ENCODE measurements at places on chromosomes 12 and 14. TPM values are rescaled to one million over a fixed set of nuclear protein-coding genes. Genes with fewer than 3 reads are reported as not detected.

NAV3 gene
- 1.7 TPM for total RNA-seq

ACOT6 gene
- not detected for total RNA-seq

ADCY6 gene
- 12.7 TPM for total RNA-seq

HOXC9 gene
- not detected for total RNA-seq

IFI27 gene
- 12.7 TPM for total RNA-seq

CCDC38 gene
- 1.3 TPM for total RNA-seq

Data from liver (tissue), 10 donors.